ENCODE measurements at places on chromosomes 12 and 14. TPM values are rescaled to one million over a fixed set of nuclear protein-coding genes. Genes with fewer than 3 reads are reported as not detected.

Gene FLRT2
- total RNA-seq: not detected

Gene TMCC3
- total RNA-seq: not detected

Gene EGLN3
- total RNA-seq: 0.18 TPM

Gene TEX52
- not detected for total RNA-seq

Gene SCN8A
- total RNA-seq: 1.4 TPM

Gene AKAP3
- total RNA-seq: 0.49 TPM

DNA sequence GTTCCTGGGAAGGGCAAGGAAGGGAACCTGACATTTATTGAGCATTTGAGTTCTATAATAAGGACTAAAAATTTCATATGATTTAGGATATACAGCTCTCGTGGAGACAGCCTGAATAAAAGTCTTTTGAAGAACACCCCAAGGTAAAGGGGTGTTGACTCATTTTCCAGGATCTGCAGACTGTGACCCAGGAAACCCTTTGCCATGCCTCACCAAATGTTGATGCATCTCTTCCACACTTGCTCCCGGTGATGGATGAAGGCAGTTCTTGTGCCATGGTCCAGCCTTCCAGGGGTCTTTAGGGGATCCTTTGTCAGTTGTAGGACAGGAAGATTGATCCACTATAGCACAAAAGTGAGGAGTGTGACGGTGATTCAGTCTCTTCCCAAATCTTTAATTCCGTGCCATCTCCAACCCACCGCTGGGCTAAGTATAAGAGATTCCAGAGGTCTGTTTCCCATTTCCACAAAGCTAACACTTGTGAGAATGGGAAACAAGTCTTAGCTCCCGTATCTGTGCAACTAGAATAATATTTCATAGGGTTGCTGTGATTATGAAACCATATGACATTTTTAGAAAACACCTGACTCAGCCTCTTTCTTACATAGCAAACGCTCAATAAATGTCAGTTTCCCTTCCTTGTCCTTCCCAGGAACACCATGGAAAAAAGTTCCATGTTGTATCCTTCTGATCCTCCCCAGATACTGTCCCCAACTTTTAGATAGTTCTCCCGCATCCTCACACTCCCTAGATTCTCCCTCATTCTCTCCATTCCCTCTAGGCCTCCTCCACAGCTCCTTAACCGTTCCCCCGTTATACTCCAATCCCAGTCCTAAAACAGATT is 836 bp downstream of the AAAS start:
- DNase-seq: no peak

- DNase-seq: no peak
Measured at GRCh38 chr12:5694759-5695409, 250.2 kb downstream of the ANO2 start.

DNA sequence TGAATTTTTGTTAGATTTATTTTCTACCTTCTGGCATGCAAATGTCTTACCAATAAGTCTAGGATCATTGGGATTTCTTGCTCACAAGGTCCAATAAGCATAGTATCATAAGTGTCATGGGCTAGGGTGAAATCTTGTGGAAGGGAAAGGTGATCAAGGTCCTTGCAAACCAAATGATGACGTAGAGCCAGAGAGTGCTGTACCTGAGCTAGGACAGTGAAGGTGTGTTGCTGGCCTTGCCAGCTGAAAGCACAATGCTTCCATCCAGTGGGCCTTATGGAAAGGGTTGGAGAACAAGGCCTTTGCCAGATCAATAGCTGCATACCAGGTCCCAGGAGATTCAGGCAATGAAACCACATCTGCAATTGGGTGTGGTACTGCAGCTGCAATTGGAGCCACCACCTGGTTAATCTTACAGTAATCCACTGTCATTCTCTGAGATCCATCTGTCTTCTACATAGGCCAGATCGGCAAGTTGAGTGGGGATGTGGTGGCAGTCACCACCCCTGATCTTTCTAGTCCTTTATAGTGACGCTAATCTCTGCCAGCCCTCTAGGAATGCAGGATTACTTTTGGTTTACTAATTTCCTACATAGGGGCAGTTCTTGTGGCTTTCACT is 208.9 kb upstream of the MYL2 start:
- no peak for DNase-seq

Data from HepG2 (cell line).